ENCODE measurements at places on chromosomes 7 and 10.

DNA sequence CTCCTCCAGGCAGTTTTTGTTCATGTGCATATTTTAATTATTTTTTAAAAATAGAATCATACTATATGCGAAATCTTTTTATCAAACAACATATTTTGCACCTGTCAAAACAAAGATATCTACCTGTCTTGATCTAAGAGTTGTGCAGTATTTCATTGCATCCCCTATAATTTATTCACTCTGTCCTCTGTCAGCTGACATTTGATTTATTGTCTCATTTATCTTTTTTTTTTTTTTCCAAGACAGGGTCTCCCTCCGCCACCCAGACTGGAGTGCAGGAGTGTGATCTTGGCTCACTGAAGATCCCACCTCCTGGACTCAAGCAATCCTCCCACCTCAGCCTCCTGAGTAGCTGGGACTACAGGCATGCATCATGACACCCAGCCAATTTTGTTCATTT lies 49.0 kb downstream of the PRLHR start:
- DNase-seq = no peak

DNA sequence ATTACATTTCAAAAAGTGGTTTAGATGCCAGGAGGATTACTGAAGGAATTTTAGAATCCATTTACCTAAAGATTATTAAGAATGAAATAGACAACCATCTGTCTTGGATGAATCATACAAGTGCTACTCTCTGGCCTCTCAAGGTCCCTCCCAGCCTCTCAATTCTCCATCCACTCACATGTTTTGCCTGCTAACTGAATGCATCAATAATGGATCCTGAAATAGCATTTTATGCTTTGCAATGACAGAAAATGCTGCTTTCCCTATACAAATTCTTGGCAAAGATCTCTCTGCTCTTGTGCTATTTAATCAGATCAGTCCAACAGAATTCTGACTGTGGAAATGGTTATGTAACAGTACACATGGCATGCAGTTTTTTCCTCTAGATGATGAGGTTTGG lies 68.1 kb downstream of the HBP1 start:
- no peak for DNase-seq

GRCh38 chr7:81235997-81236396 lies 317.1 kb upstream of the SEMA3C start:
- no peak for DNase-seq

DNA sequence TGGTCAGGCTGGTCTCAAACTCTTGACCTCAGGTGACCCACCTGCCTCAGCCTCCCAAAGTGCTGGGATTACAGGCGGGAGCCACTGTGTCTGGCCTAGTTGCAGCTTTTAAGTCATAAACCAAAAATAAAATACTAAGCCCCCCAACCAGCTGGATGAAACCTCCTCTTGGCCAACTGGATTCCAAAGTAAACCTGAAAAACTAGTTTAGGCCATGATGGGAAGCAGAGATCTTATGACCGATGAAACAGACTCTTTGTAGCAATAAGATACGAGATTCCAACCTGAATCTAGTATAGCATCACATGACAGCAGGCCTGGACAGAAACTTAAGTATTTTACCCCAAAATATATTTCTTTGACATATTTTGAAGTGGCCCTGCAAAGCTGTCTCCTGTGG lies 9.1 kb upstream of the MCM10 start:
- no peak for DNase-seq

GRCh38 chr7:122746948-122747347 lies 44.2 kb upstream of the RNF148 start:
- DNase-seq = no peak

DNA sequence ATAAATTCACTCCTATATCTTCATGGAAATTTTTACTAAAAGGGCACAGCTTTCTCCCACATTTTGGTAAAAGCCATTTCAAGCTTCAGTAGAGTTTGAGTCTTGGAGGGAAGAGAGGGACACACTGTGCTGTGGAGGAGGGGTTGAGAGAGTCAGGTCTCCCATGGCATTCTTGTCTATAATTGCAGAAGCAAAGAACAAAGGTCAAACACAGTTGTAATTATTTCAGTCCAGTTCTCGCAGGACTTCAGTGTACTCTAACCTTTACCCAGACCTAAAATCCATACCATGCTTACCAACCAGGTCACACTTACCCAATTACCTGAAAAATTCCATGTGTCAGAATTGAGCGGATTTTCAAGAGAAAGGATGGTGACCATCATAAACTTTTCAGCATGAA lies 298.4 kb downstream of the XPNPEP1 start:
- DNase-seq = no peak

GRCh38 chr10:50452603-50453002 lies 171.2 kb downstream of the SGMS1 start:
- DNase-seq = no peak

Measured in activated naive CD4-positive, alpha-beta T cell (primary cell).